ENCODE measurements at places on chromosomes 5 and 9. TPM values are rescaled to one million over a fixed set of nuclear protein-coding genes. Genes with fewer than 3 reads are reported as not detected.

CD74 gene
- 267 TPM for polyA plus RNA-seq

PBX3 gene
- polyA plus RNA-seq = 35.0 TPM

CCDC183 gene
- polyA plus RNA-seq = 6.5 TPM

ICE1 gene
- 37.0 TPM for polyA plus RNA-seq

DNM1 gene
- polyA plus RNA-seq = 47.8 TPM

BAAT gene
- 0.13 TPM for polyA plus RNA-seq

LCN2 gene
- not detected for polyA plus RNA-seq

ARSI gene
- polyA plus RNA-seq = 2.2 TPM

LRRC19 gene
- 15.6 TPM for polyA plus RNA-seq

DNA sequence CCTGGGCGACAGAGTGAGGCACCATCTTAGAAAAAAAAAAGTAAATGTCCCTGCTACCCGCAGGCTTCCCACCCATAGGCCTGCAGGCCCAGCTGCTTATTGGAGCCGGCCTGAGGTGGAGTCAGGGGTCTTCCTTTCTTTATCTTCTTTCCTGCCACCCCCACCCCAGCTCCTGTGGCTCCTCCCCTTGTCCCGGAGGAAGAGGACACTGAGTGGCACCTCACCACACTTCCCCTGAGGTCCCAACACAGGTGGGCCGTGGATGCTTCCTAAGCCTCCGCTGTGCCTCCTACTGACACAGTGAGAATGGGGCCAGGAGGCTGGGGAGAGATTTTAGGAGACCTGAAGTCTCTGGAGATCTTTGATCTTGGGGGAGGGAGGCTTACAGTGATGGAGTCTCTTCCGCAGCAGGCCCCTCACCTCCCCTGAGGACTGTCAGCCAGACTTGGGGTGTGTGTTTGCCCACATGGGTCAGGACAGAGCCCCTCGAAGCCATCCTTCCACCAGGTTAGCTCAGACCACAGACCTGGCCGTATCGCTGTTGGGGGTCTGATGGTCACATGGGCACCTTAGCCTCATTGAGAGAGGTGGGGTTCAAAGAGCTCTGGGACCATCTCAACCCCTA, 135.4 kb upstream of the IER5L start:
- no peak for DNase-seq

- no peak for DNase-seq
Measured at GRCh38 chr5:159786901-159787691, 129.2 kb upstream of the ADRA1B start.

DNA sequence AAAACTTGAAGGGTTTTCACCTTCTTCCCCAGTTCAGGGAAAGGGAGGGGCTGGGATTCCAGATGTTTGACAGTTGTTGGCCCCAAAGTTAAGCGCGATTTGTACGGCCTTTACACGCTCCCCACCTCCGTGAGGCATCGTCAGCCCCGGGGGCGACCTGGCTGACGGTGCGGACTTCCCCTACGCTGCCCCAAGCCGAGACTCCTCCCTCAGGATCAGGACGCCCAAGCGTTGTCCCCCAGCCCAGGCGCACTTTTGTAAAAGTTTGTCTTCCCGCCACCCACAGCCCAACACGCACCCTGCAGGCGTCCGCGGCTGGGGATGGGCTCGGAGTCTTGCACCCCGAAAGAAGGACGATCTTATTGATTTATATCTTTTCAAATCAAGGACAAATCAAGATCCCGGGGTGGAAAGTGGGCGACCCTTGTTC, 713 bp downstream of the MOB3B start:
- no peak for DNase-seq

DNA sequence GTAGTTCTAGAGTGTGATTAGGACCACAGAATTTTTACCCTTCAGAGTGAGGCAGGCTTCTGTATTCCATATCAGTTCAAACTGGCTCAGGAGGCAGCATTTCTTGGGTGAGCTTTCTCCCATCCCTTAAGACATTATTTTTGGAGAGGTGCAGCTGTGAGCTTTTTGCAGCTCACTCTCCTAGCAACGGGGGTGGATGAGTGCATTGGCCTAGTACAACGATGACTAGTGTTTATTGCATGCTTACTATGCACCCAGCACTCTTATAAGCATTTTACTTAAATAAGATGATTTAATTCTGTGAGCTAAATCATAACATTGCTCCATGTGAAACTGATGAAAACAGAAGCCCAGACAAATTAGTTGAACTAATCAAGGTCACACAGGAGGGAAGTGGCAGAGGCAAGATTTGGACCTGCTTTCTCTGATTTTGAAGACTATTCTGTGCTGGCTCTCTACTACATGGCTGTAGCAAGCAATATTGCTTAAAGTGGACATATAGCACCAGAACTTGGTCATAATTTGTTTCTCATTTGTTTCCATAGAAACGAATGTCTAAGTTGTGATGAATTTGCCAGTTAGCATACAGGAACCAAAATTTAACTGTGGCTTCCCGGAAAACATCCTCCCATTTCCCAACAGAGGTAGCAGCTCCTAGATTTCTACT, 372.1 kb upstream of the RIOK2 start:
- DNase-seq = no peak

- no peak for DNase-seq
Measured at GRCh38 chr9:79945495-79945894, 373.7 kb downstream of the TLE4 start.

GRCh38 chr5:84825606-84826005, 440.9 kb upstream of the EDIL3 start:
- DNase-seq = no peak

DNA sequence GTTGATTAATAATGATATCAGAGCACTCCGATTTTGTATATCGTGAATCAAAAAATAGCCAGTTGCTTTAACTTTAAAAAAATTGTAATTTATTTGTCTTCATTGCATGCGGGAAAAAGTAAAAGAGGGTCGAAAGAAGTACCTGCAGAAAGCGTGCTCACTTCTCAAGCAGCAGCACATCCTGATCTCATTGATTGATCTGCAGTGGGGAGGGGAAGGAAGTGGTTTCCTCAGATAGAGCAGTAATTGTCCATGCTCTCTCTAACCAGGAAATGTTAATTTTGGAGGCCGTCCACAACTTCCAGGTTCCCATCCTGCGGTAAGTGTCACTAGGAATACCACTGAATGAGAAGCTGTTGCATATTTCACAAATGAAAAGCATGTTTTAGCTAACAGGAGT, 63.2 kb downstream of the SYK start:
- DNase-seq = no peak

GRCh38 chr5:95281226-95281625, 3.7 kb downstream of the MCTP1 start:
- no peak for DNase-seq

GRCh38 chr5:80895523-80895922, 64.6 kb upstream of the RASGRF2 start:
- no peak for DNase-seq

DNA sequence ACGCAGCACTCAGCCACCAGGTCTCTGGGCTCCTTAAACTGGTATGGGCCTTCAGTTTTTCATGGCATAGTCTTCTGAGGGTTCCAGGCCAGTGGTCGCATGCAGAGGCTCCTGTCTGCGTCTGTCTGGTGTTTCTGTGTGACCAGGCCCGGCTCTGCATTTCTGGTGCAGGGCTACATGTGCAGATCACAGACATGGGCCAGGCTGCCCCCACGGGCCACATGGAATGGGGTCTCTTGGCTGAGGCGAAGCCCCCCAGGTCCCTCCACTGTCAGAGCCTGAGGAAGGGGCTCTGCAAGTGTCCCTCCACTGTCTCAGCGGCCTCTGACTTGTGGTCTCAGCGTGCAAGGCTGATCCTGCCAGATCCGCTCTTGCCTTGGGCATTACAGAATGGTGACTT, 15.6 kb upstream of the CARD19 start:
- DNase-seq = no peak

DNA sequence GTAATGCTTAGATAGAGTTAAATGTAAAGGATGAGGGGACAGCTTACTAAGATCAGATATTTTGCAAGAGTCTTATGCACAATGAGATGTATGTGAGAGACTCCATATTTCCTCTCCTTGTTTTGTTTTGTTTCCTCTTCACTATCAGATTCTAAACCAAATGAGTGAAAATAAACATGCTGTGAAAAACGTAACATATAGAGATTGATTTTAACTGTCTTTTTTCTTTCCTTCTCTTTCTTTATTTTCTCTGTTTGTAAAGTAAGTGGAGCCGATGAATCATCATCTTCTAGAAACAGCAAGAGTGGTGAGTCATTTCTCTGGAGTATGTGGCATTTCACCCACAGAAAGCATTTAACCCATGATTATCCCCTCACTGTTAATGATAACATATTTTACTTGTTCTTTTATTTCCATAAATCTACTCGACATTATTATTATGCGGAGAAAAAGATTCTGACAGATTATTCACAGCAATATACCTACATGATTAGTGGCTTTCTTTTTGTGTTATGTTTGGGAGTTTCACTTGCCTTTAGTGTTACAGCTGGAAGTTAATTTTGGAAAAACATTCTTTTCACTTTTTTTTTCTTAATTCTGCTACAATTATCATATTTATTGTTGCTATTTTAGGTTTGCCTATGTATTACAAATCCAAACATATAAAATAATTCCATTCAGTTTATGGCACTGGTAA, 2.1 kb upstream of the ANXA1 start:
- no peak for DNase-seq

DNA sequence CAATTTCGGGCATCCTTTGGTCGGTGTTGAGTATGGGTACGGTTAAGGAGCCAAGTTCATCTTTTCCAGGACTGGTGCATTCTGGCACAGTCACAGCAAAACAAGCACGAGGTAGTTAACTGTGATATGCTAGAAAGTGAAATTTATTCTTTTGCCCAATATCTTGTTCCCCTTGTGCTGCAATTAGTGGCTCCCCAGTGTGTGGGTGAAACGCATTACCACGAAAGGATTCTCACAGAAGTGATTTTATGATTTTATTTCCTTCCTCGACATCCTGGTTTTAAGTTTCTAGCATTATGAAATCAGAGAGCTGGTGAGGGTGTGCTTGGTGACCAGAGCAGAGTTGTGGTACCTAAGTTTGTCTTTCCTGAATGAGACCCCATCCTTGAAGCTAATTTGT, 1.5 kb downstream of the FRMPD1 start:
- DNase-seq = no peak

GRCh38 chr5:135228222-135228621, 170.8 kb downstream of the MACROH2A1 start:
- DNase-seq = no peak

DNA sequence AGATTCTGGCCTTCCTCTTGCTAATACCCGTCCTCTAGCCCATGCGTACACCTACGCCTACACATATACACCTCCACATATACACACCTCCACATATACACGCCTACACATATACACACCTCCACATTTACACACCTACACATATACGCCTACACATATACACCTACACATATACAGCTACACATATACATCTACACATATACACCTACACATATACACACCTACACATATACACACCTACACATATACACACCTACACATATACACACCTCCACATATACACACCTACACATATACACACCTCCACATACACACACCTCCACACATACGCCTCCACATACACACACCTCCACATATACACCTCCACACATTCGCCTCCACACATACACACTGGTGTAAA, 27.2 kb downstream of the AK3 start:
- no peak for DNase-seq

GRCh38 chr5:142422429-142422828, 97.6 kb upstream of the SPRY4 start:
- no peak for DNase-seq
